ENCODE measurements at places on chromosomes 11 and 22. TPM values are rescaled to one million over a fixed set of nuclear protein-coding genes. Genes with fewer than 3 reads are reported as not detected.

DNA sequence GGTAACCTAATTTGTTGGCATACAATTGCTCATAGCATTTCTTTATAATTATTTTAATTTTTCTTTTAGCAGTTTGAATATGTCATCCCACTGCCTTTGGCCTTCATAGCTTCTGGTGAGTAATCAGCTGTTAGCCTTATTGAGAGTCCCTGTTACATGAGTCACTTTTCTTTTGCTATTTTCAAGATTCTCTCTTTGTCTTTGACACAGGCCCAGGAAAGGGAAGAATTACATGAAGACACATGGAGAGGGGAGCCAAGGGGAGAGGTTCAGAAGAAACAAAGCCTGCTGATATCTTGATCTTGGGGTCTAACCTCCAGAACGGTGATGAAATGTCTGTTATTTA is 418.2 kb downstream of the METTL15 start:
- H3K27ac ChIP-seq = no peak overlapping the region
- H3K36me3 ChIP-seq = peaks cover 8% of the 10 kb centered on the region
- H3K4me3 ChIP-seq = no peak overlapping the region
- no peaks in the 10 kb centered on the region for H3K27me3 ChIP-seq

DNA sequence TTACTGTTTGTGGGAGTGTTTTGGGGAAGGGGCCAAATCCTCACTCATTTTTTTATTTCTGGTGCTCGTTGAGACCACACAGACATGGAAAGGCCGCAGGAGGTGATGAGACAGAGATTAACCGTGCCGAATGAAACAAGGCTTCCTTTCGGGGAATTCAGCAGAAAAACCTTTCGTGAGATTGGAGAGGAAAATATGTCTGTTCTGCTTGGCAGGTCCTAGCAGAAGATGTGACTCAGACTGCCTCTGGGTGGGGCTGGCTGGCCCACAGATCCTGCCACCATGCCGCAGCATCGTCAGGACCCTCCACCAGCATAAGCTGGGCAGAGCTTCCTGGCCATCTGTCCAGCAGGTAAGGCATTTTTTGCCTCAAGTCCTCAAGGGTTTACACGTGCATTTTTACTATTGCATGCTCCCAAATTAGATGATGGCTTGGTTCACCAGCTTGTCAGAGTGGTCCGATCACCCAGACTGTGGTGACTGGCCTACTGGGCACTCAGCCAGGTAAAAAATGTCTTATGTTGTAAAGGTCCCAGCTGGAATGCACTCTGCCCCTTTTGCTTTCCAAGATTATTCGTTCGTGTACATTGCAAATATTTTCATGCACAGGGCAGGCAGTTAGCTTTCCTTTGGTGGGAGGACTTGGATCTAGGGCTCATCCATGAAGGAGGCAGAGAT is 1.5 kb downstream of the DDB2 start:
- no peaks in the 10 kb centered on the region for H3K27me3 ChIP-seq
- peak overlapping the region; percentile 100 for H3K4me3 ChIP-seq
- H3K4me1 ChIP-seq = peaks cover 66% of the 10 kb centered on the region
- peak overlapping the region; percentile 100 for H3K27ac ChIP-seq
- peak; percentile 82 for DNase-seq
- H3K36me3 ChIP-seq = peaks cover 54% of the 10 kb centered on the region

- peaks cover 2% of the 10 kb centered on the region for H3K36me3 ChIP-seq
- no peak for DNase-seq
- H3K27me3 ChIP-seq = no peaks in the 10 kb centered on the region
- H3K27ac ChIP-seq = no peak overlapping the region
- H3K4me3 ChIP-seq = no peak overlapping the region
Observed at GRCh38 chr22:26708256-26709009, 51.0 kb downstream of the MIAT start.

GRCh38 chr11:73325036-73325981 is 17.2 kb downstream of the ARHGEF17 start:
- DNase-seq = no peak
- no peaks in the 10 kb centered on the region for H3K36me3 ChIP-seq
- H3K4me1 ChIP-seq = no peaks in the 10 kb centered on the region
- no peaks in the 10 kb centered on the region for H3K27me3 ChIP-seq
- no peak overlapping the region for H3K4me3 ChIP-seq
- no peak overlapping the region for H3K27ac ChIP-seq

DNA sequence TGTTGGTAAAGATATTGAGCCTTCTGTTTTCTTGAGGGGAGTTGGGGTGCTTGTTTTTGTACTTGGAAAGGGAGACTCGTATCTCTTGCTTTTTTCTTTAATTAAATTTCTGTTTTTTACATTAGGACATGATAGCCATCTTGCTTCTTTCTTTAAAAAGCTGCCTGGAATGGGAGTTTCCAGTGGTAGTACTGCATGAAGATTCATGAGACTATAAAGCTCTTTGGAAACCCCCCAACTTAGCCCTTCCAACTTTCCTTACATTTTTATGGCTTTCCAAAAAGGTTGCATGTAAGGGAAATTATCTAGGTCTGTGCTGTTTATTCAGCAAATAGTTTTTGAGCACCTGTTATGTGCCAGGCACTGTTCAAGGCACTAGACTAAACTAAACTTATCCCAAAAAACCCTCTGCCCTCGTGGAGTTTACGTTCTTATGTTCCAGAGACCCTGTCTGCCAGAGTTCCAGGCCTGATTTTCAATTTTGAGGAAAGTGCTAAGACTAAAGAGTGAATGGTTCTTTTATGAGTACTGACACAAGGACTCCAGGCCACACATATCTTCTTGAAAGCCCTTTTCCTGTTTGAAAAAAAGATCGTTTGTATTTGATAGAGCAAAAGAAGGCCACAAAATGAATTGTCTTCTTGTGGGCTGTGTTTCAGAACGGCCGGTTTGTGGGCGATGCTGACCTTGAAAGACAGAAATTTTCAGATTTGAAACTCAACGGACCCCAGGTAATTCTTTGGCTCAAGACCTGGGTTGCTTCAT is 31.9 kb downstream of the CTNND1 start:
- peak overlapping the region; percentile 60 for H3K4me3 ChIP-seq
- no peak for DNase-seq
- H3K4me1 ChIP-seq = peaks cover 40% of the 10 kb centered on the region
- peaks cover 3% of the 10 kb centered on the region for H3K36me3 ChIP-seq

GRCh38 chr11:116384407-116384806 is 388.4 kb downstream of the BUD13 start:
- no peak overlapping the region for H3K4me3 ChIP-seq
- no peaks in the 10 kb centered on the region for H3K4me1 ChIP-seq
- no peaks in the 10 kb centered on the region for H3K27me3 ChIP-seq
- no peak overlapping the region for H3K27ac ChIP-seq
- H3K36me3 ChIP-seq = no peaks in the 10 kb centered on the region

GRCh38 chr11:109849946-109850345 is 243.2 kb upstream of the ZC3H12C start:
- H3K27ac ChIP-seq = no peak overlapping the region
- DNase-seq = no peak
- no peak overlapping the region for H3K4me3 ChIP-seq
- H3K4me1 ChIP-seq = no peaks in the 10 kb centered on the region
- no peaks in the 10 kb centered on the region for H3K36me3 ChIP-seq

- no peaks in the 10 kb centered on the region for H3K36me3 ChIP-seq
- DNase-seq = no peak
- H3K4me3 ChIP-seq = no peak overlapping the region
- H3K27ac ChIP-seq = no peak overlapping the region
Observed at GRCh38 chr11:9490376-9490775, 29.6 kb downstream of the ZNF143 start.

GRCh38 chr11:2211113-2211971 is 39.7 kb upstream of the TH start:
- no peaks in the 10 kb centered on the region for H3K27me3 ChIP-seq
- H3K4me3 ChIP-seq = no peak overlapping the region
- H3K27ac ChIP-seq = no peak overlapping the region

DNA sequence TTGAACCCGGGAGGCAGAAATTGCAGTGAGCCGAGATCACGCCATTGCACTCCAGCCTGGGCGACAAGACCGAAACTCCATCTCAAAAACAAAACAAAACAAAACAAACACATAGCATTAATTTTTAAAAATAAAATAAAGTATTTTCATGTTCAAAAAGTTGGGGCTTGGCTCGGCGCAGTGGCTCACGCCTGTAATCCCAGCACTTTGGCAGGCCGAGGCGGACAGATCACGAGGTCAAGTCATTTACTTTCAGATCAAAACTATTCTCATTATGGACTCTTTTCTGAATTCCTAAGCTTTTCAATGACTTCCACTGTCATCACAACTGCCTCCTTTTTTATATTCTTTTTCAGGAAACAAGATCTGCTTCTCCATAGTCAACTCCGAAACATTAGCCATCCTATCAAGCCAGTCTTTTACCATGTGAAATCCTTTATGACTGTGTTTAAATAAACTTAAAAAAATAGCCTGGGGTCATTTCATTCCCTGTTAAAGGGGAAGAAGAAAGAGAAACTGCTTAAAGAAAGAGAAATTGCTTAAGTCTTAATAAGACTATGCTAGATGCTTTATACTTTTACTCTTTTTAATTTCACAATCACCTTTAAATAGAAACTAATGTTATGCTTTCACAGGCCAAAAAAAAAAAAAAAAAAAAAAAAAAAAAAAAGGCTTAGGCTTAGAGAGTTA is 13.1 kb upstream of the CHRNA10 start:
- no peak overlapping the region for H3K27ac ChIP-seq
- H3K4me1 ChIP-seq = peaks cover 7% of the 10 kb centered on the region
- H3K36me3 ChIP-seq = peaks cover 45% of the 10 kb centered on the region
- no peak overlapping the region for H3K4me3 ChIP-seq

GRCh38 chr22:20107471-20107901 is 8.4 kb upstream of the RANBP1 start:
- peaks cover 23% of the 10 kb centered on the region for H3K4me1 ChIP-seq
- no peak for DNase-seq
- no peaks in the 10 kb centered on the region for H3K27me3 ChIP-seq

DNA sequence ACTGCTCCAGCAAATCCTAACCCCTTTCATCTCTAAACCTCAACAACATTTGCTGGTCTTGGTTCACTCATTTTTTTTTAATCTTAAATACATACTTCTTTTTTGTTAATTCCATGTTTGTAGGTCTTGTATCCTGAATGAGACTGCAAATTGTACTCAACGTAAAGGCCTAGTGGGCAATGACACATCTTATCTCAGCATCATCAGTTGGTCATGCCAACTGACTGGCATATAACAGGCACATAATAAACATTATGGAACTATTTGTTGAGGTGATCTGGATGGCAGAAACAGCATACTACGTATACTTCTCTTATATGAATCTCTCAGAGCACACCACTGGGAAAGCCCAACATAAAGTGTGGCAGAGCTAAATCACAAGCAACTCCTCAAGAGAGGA is 116.7 kb downstream of the RBFOX2 start:
- DNase-seq = no peak
- peaks cover 20% of the 10 kb centered on the region for H3K4me1 ChIP-seq
- H3K27ac ChIP-seq = no peak overlapping the region
- H3K4me3 ChIP-seq = no peak overlapping the region

DNA sequence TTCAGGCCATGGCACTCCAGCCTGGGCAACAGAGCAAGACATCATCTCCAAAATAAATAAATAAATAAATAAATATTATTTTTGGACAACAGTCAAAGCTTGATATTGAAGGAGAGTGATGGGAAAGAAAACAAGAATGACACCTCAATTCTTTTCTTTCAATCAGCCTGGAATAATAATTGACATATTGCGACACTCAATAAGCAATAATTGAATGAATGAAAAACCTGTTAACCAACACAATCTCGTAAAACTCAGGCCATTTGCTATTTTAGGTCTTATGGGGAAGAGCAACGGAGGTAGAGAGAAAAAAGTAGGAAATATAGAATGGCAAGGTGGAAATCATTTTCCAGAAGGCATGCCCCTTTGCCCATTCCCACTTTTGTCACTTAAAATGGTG is 10.5 kb upstream of the RBFOX2 start:
- H3K4me1 ChIP-seq = no peaks in the 10 kb centered on the region
- peaks cover 30% of the 10 kb centered on the region for H3K27me3 ChIP-seq
- no peak for DNase-seq
- H3K36me3 ChIP-seq = no peaks in the 10 kb centered on the region
- no peak overlapping the region for H3K4me3 ChIP-seq

DNA sequence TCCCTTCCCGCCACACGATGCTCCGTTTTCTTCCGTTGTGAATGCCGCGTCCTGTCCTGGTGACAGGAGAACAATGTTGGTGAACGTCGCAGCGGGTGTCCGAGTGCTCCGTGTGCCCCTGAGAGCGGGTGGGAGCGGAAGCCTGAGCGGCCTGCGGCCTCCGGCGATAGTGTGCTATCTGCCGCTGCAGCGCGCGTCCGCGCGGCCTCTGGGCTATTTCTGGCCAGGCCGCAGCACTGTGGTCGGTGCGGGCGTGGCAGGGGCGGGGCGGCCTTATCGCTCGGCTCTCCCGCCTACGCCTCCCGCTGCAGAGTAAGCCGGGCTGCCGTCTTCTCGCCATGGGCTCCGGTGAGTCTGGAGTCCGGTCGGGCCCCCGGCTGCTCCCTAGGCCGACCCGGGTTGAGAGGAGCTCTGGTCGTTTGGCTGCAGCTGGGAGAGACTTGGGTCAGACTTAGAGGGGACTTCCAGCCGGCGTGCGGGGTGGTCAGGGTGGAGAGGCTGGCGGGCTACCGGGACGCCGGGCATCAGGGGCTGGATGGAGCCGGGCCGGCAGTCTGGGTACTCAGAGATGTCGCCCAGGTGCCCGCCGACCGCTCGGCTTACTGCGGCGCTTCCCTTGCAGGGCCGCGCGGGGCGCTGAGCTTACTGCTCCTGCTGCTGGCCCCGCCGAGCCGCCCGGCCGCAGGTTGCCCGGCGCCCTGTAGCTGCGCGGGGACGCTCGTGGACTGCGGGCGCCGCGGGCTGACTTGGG is at the start of gene GP1BB:
Gene GP1BB (plus strand): TSS at position 308 of the 751 bp plus-strand sequence. CDS start 31 bp downstream, at position 339.
- peaks cover 44% of the 10 kb centered on the region for H3K27me3 ChIP-seq
- H3K4me1 ChIP-seq = peaks cover 13% of the 10 kb centered on the region
- no peaks in the 10 kb centered on the region for H3K36me3 ChIP-seq
- peak; percentile 64 for DNase-seq

DNA sequence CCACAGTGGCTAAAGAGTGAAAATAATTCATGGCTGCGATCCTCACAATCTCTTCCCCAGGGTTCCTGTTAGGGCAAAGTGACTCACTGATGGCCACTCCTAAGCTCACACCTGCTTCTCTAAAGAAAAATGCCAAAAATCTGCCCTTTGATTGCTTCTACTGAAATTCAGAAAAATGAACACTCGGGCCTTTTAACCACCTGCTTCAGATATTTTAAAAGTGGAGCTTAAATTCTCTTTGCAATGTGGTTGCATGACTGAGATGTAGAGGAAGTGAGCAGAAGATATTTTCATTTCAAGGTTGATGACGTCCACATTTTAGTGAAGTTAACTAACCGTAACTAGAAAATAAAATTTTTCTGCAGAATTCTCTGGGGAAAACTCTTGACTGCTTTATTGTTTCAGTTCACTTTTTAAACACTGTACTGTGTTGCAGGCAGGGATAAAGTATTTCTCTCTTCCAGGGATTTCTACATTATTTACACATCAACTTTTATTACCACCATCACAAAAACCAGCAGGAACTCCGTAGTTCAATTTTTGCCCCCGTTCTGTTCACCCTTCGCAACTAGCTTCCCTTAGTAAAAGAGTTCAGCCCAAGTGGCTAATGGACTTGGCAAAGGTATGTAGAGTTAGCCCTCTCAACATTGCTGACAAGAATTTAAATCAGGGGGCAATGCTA is 8.5 kb downstream of the RAB30 start:
- no peak for DNase-seq
- H3K27ac ChIP-seq = peak overlapping the region; percentile 93
- no peaks in the 10 kb centered on the region for H3K27me3 ChIP-seq
- H3K4me1 ChIP-seq = peaks cover 87% of the 10 kb centered on the region
- H3K4me3 ChIP-seq = peak overlapping the region; percentile 89

- H3K27me3 ChIP-seq = peaks cover 7% of the 10 kb centered on the region
- H3K4me3 ChIP-seq = no peak overlapping the region
Observed at GRCh38 chr22:44638971-44639760, 62.8 kb upstream of the PRR5 start.

IL10RA gene
- 79.6 TPM for total RNA-seq

AMOTL1 gene
- total RNA-seq = 0.67 TPM

CNTF gene
- total RNA-seq = 5.0 TPM

FAM111B gene
- total RNA-seq = 7.4 TPM

SLCO2B1 gene
- not detected for total RNA-seq

Measured in activated T-cell treated with anti-CD3 and anti-CD28 coated beads, Interleukin-2, amount 50 U/mL, for 72 hours (primary cell).